ENCODE measurements at places on chromosomes 7 and 10. TPM values are rescaled to one million over a fixed set of nuclear protein-coding genes. Genes with fewer than 3 reads are reported as not detected.

DNA sequence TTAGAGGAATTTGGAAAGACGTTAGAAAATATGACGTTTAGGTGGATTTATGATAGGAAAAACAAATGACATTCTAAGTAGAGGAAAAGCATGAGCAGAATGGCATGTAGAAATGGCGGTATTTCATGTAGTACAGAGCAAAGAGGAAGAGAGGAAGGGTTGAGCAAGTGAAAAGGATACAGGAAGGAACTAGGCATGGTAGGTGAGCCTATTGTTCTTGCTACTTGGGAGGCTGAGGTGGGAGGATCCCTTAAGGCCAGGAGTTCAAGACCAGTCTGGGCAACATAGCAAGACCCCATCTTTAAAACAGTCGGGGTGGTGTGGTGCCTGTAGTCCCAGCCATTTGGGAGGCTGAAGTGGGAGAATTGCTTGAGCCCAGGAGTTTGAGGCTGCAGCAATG lies 1.2 kb downstream of the GTPBP10 start:
- no peak for DNase-seq

DNA sequence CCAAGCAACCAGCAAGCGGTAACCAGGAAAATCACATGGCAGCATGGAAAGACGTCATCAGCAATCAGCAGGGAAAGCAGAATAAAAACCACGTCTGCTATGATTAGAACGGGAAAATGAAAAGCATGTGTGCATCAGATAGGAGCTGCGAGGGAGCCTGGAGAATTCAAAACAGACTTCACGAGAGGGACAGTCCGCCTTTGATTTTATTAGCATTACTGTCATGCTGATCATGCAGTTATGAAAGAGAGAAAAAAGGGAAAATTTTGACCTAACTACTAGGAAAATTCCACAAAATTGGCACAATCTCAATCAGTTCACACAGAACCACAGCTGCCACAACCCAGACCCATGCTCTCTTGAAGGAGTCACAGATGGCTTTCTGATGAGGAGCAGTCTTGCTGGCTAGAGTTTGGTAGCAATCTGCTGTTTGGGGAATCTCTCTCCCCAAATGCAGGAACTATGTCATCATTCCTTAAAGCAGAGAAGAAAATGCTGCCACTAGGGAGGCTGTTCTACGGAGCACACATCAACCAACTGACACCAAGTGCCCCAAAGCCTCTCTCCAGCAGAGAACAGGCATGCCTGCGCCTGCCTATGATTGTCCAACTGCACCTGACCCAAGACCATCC lies 295.9 kb downstream of the TNS3 start:
- no peak for DNase-seq

DNA sequence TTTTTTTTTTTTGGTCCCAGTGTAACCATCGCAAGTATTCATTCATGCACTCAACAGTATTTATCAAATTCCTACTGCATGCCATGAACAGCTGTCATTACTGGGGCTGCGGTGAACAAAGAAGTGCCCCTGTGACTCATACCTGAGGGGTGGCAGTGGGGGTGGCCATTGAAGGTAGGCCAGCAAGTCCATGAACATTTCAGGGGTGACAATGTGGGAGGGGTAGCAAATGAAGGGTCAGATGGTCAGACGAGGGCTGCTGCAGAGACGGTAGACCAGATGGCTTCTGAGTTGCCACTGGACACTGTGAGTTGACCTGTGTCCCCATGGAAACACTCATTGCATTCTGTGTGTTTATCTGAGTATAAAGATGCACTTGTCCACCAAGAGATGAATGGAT lies 92.5 kb upstream of the PITRM1 start:
- DNase-seq = no peak

CNNM2 gene
- polyA plus RNA-seq = 1.4 TPM

TAX1BP1 gene
- 106 TPM for polyA plus RNA-seq
